ENCODE measurements at places on chromosomes 7 and 10.

DNA sequence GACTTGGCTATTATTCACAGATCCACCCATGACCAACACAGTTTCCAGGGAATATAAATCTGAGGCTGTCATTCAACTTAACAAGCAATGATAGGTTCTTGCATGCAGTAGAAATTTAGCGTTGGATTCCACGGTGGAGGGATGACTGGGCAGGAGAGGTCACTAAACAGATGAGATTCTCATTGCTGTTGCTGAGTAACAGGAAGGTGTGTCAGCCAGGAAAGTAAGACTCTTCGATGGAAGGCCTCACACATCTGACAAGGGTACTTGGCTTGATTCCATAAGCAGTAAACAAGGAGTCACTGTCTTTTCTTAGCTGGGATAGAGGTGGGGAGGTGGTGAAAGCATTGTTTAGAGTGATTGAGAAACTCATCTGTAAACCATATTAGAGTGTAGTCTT lies 1152.0 kb downstream of the SORCS3 start:
- DNase-seq = no peak

GRCh38 chr7:94368371-94368791 lies 26.3 kb upstream of the COL1A2 start:
- no peak for DNase-seq

DNA sequence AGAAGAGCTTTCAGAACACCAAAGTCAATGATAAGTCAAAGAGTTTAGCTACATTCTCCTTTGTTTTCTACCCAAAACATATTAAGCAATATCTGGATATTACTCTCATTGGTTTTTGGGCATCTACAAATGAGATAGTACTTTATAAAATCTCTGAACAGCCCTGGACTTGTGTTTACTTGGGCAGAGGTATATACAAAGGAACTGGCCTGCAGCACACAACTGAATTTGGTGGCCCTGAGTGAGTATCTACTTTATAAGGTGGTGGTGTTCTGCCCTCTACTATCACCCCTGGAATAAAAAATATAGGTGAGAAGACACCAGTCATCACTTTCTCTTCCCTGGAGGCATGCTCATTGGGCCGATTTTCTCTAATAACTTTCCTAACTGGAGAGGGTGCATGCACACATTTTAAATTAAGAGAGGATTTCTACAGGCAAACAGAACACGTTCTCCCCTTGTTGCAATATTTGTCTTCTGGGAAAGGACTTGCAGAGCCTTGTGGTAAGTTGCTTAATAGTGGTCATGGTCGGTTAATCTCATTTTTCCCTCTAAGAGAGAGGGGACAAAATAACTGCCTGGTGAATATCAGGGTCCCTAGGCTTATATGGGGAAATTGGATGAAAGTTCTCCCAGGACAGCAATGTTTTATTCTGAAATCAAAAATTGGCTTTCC lies 41.1 kb downstream of the OTUD1 start:
- DNase-seq = no peak

DNA sequence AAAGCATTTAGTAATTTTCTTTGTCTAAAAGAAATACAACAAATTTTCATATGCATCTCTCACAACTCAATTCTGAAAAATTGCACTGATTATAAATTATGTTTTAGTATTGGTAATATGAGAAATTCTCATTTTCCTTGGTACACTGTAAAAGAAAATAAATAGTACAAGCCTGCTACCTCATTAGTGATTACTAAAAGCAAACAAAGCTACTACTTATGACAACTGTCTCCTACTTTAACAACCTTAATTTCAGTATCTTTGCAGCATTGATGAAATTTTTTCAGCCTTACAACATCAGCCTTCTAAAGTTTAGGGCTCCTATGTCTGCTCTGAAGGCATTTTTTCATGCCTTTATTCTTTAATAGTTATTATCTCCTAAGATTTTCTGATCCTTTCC lies 65.7 kb downstream of the MINDY3 start:
- no peak for DNase-seq

DNA sequence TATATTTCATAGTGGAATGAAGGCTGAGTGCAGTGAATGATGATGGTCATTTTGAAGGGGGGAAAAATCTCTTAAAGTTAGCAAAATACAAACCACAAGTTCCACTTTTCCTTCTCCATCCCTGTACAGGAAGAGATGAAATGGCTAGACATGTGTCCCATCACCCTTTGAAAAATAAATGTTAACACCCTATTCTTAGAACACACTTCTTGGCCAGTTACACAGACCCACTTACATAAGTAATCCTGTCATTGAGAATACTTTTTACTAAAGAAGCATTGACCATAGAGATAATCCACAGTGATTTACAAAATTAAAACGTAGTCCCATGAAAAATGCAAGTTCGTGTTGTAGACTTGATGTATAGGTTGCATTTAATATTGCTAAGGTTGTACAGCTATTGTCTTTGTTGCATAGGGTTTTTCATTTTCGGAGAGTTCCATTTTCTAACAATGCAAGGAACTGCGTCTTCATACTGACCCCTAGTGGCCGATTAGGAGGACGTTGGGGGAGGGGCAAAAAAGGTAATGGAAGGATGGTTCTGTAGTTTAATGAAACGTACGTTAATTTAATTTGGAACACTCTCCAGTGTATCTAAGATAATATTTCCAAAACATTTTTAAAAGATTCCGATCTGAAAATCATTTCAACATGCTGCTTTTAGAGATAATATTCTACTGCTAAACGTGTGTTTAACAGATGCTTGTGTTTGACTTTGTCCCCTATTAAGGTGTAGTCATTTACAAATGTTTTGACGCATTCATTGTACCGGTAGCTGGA lies 60.9 kb downstream of the ARMC3 start:
- peak; percentile 69 for DNase-seq
